ENCODE measurements at places on chromosomes 16 and 17.

GRCh38 chr17:13575922-13576419, 25.8 kb downstream of the HS3ST3A1 start:
- DNase-seq: peak; percentile 71

GRCh38 chr16:65888201-65888600, 478.3 kb upstream of the CDH5 start:
- DNase-seq: no peak

DNA sequence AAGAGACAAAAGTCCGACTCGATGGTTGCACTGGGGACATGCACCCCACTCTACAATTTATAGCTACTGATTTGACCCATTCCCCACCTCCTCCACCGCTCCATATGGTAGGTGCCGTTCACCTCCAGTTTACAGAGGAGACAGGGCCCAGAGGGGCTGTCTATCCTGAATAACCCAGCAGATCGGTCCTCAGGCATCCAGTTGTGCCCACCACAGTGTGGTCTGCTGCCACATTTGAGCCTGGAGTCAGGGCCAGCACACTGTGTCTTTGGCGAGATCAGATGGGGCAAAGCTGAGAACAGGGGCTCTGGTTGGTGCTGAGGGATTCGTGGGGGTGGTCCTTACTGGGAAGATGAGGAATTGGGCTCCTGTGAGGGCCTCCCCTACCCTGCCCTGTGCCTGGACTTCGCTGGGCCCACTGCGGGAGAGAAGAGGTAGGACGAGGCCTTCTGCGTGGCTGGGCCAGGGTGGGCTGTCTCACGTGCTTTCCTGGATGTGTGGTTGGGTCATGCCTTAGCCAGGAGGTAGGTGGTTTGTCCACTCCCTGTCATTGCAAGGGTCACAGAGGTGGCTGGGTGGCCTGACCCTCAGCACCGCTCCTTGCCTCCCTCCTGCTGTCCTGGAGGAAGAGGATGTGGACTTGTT, 2.8 kb downstream of the ADCY7 start:
- no peak for DNase-seq

DNA sequence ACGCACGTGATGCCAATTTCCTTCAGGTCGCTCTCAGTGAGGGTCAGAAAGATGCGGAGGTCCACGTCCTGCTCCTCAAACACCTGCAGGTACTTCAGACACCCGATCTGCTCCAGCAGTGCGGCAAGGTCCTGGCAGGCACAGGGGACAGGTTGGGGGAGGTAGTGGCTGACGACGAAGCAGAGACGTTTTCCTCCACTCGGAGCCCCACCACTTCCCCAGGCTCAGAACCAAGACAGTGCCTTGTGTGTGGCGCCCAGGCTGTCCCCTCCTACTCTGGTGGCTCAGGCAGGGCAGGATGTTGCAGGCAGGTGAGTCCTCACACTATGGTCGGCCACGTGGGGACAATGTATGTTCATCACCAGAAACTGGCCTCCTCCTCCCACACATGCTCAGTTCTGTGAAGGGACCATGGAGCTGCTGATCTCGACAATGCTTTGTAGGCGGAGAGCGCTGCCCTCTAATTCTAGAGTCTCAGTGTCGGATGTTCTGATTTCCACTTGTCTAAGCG, 5.7 kb downstream of the NUDT16L1 start:
- DNase-seq: no peak

DNA sequence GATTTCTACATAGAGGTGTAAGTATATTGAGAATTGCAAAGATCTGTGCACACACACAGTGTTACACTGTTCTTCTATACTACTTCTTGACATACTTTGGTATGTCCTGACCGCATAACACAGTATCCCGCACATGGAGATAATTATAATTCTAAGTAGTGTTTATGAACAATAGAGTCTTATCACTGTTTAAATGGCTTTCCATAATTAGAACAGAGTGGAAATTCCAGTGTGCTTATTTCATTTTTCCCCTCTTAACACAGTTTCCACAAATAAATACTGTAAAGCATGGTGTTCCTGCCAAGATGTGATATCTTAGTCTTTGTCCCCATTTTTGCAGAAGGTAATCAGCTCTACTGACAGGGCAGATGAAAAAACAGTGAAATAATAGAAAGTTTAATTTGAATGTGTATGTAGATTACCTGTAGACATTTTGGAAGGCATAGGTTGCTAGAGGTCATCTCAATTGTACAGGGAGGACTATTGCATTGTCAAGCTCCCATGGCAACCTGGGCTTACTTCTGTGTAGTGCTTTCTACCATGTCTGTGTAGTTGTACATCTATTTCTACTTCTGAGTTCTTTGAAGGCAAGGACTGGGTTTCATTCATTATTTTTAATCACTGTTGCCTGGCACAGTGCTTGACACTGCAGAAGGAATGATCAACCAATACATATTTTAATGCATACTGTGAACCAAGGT, 10.1 kb upstream of the KRT28 start:
- peak; percentile 74 for DNase-seq

DNA sequence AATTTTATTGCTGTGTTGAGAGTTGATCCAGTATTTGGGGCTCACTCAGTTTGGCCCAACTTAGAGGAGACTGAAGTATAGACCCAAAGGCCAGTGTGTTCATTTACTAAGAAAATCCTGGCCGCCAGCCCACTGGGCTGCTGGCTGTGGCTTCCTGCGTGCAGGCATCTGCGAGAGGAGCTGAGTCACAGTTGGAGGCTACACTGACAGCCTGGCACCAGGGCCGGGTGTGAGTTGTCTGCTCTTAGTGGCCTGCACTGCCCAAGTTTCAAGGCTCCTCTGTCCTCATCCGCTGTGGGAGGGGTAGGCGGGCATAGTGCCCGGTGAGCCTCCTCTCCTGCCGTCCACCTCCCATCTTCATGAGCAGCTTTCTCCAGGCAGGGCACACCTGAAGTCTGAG, 54.2 kb downstream of the PLD6 start:
- DNase-seq: peak; percentile 91

DNA sequence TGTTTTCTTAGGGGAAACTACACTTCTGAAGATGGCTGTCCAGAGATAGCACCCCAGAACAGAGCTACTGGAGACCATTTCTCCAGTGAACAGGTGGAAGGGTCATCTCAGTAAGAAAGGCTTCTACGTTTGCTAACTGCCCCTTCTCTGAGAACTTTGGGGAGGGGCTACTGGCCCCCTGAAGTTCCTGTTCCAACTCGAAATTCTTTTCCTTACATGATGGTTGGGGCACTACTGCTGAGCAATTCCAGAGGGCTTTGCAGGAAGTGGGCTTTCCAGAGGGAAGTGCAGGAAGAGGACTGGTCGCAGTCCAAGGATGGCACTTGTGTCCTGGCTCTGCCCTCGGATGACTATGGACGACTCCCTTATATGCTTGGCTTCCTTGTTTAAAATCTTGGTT, 31.2 kb downstream of the TOM1L2 start:
- no peak for DNase-seq

- DNase-seq: no peak
These were observed 27.7 kb downstream of the GINS2 start for GRCh38 chr16:85660843-85661739.

- DNase-seq: no peak
These were observed 57.5 kb upstream of the TOB1 start for GRCh38 chr17:50923611-50924010.

DNA sequence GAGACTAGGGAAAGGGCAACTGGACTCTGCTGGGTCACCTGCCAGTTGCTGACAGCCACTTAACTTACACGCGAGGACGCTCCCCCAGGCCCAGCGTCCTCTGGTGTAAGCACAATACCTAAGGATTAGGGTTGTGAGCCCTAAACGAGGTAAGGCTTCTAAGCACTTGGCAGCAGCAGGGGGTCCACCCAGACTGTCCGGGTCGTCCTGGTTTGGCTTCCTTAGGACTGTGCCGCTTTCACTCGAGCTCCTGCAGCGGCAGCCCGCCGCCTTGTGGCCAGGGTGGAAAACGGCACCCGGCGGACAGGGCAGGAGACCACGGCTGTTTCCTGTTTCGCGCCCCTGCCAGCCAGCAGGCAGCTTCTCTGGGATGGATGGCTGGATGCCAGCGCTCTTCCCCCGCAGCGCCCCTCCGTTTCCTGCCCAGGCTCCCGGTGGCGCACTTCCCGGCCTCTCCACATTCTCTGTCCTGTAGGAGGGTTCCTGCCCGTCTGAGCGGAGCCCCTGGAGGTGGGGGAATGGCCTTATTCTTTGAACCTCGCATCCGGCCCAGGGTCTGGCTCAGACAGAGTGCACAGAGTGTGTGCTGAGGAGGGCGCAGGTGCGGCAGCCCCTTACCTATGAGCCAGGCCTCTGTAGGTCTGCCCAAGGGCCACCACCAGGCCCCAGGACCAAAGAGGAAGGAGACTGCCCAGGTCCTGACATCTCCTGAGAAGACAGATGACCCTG, 47.0 kb upstream of the AMZ2 start:
- peak; percentile 57 for DNase-seq

DNA sequence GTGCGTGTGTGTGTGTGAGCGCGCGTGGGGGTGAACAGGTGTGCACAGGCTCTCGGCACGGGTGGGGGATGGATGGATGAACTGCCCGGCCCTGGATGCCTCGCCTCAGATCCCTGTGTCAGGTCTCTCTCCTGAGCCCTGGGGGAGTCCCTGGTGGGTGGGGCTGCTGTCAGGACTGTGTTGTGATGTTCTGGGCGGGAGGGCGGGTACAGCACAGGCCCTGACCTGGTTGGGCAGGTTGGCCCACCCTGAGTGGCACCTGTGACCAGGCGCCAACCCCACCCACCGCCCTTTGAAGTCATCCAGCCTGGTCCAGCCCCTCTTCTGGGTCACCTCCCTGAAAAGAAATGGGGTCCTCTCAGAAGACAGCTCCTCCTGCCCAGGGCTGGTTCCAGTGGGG, 41.6 kb upstream of the TAC4 start:
- DNase-seq: no peak

DNA sequence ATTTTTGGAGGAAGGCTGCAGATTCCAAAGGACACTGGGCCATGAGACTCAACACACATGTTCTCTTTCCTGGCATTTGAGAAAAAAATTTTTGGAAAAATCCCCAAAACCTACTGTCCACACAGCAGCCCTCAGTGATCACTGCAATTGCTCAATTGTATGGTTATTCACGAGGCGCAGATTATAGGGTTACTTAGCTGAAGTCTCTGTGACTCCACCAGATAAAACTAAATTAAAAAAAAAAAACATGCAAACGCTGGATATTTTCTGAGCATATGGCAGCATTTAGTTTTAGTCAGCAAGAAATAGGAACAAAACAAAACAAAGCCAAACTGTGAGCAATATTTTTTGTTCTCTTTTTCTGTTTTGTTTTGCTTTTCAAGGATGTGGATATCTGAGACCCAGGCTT, 83.8 kb upstream of the FAM20A start:
- no peak for DNase-seq

DNA sequence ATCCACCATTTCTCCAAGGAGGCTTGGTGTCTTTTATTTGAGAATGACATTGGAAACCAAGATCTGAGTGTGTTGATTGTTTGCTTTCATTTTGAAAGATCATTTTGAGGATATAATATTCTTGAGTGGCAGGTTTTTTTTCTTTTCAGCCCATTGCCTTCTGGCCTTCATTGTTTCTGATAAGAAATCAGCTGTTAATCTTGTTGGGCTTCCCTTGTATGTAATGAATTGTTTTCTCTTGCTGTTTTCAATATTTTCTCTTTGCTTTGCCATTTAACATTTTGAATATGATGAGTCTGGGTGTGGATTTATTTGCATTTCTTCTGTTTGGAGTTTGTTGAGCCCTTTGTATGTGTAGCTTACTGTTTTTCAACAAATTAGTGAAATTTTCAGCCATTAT, 22.0 kb downstream of the PRSS54 start:
- no peak for DNase-seq

DNA sequence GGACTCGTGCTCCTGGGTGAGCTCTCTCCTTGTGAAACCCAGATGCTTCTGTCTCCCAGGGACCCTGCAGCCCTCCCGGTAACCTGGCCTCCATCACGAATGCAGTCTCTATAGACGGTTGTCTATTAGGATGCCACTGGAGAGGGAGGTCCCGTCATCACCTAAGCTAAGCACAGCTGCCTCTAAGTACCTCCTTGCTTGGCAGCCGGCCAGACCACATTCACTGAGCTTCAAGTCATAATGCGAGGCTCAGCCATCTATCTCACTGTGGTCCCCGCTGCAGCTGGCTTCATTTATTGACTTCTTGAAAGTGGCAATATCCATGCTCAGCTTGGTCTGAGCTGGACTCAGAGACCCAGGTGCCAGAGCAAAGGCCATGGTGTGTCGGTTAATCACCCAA, 74.5 kb upstream of the HSBP1 start:
- DNase-seq: peak; percentile 18

DNA sequence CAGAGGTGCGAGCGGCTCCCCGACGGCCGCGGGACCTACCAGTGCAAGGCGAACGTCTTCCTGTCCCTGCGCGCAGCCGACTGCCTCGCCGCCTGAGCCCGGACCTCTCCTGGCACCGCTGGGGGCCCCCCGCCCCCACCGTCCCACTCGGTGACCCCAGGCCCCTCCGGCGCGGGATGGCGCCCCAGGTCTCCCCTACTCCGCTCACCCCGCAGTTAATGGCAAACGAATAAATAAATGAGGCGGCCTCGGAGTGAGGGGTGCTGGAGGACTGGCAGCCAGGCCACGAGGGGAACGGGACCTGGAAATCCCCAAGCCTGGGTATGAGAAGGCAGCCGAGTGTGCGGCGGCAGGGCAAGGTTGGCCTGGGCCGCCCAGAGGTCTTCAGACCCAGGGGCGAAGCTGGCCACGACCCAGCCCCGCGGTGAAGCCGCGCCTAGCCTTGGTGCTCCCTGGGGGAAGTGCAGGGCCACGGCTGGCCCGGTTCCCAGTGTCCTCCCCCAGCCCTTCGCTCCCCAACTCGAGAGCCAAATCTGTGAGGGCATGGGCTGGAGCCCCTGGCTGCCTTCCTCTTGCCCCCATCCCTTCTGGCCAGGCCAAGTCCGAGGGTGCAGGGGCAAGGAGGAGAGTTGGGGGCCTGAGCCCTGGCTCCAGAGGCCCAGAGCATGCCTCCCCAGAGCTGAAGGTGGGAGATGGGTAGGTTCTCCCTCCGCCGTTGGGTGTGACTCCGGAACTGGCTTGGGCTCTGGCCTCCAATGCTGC, 796 bp downstream of the NPB start:
- DNase-seq: no peak

- no peak for DNase-seq
These were observed 15.2 kb upstream of the RPL13 start for GRCh38 chr16:89545044-89545830.

- DNase-seq: peak; percentile 58
These were observed 177.3 kb downstream of the CYB561 start for GRCh38 chr17:63268827-63269226.

GRCh38 chr16:22868593-22869224, 54.7 kb downstream of the HS3ST2 start:
- DNase-seq: no peak

DNA sequence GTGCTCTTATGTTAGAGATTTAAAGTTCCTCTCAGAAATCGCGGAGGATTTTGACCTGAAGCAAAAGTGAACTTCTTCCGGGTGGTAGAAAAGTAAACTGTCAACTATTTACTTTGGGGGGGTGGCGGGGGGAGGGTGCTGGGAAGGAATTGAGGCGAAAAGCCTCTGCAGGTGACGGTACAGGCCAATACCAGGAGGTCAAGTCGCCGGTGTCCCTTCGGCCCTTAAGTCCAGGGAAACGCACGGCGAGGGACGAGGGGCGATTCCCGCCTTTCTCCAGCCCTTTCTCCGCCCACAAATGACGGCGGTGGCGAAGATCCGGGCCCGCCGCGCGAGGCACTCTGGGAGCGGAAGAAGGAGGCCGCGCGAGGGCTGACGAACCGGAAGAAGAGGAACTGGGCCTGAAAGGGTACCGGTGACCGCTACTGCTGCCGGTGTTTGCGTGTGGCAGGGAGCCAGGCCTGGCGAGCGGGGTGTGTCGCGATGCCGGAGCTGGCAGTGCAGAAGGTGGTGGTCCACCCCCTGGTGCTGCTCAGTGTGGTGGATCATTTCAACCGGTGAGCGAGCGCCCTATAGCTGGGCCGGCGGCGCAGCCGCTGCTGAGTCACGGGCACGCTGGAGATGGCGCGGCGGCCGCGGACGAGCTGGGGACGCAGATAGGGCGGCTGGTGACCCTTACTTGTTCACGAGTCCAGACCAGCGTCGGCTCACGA, at the start of gene PSMD7:
PSMD7 (plus strand) TSS at position 383 of the 713 bp plus-strand sequence; CDS start at position 484, 101 bp downstream.
- DNase-seq: peak; percentile 91

Measured in fibroblast of skin of right quadriceps (primary cell).